ENCODE measurements at places on chromosomes 7 and 10.

DNA sequence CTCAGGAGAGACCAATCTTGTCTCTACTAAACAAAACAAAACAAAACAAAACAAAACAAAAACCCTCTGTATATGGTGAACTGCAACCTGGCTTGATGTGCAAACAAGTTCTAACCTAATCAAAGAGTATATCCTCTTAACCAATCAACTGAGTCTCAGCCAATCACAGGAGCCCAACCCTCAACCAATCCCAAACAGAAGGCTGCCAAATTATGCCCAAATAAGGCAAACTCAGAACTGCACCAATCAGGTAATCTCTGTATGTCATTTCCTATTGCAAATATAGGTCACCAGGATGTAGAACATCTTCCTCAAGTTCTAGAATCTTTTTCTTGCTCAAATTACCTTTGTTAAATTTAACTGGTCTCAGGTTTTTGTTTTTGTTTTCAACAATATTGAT lies 5.2 kb downstream of the FAM133B start:
- no peak for DNase-seq

GRCh38 chr10:46538155-46538554 lies 18.3 kb downstream of the GPRIN2 start:
- DNase-seq = no peak

GRCh38 chr7:4939971-4940728 lies 18.8 kb downstream of the MMD2 start:
- no peak for DNase-seq

GRCh38 chr7:135386181-135386580 lies 123.7 kb downstream of the CNOT4 start:
- no peak for DNase-seq

DNA sequence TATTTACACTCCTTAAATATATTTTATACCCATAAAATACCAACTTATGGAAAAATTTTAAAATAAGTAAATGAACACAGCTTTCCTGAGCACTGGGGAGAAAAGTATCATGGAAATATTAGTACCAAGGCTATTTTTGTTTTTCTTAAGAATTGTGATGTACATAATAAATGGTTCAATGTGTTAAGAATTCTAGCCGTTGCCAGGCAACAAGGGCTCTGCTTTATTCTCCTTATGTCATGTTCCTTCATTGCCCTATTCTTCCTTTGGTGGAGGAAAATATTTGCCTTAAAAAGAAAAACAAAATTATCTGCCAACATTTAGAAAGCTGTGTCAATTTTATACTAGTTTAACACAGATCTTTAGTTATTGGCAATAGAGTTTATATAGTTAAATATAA lies 2.6 kb upstream of the ZPBP start:
- DNase-seq = no peak

DNA sequence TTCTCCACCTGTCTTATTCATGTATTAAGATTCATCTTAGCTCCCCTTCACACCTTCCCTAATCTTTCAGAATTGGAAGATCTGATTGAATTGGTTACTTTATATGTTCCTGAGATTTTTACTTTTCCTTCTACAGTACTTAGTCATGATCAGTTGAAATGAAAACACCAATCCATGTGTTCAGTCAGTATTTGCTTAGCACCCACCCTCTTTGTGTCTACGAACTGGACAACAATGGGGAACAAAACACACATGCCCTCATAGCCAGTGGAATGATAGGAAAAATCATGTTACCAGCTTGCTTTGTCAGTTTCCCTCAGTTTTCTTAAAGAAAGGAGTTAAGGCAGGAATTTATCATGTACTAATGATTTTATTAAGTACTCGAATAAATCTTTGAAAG lies 2.0 kb downstream of the MASTL start:
- DNase-seq = no peak

GRCh38 chr7:128030654-128031611 lies at the start of gene LRRC4:
Gene LRRC4, minus strand, starts transcription at chr7:128031437. Its CDS starts 797 bp downstream, at chr7:128030640.
- DNase-seq = no peak

DNA sequence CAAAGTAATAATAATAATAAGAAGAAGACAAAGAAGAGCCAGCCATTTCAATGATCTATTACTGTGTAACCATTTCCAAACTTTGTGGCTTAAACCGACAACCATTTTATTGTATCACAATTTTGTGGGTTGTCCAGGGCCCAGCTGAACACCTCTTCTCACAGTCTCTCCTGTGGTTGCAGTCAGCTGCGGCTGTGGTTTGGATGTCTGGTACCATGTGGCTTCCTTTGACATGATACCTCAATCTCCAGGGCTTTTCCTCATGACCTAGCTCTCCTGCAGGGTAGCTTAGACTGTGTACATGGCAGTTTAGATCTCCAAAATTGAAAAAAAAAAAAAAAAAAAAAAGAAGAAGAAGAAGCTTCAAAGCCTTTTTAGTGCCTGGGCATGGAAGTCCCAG lies 72.6 kb upstream of the NFKB2 start:
- DNase-seq = no peak

DNA sequence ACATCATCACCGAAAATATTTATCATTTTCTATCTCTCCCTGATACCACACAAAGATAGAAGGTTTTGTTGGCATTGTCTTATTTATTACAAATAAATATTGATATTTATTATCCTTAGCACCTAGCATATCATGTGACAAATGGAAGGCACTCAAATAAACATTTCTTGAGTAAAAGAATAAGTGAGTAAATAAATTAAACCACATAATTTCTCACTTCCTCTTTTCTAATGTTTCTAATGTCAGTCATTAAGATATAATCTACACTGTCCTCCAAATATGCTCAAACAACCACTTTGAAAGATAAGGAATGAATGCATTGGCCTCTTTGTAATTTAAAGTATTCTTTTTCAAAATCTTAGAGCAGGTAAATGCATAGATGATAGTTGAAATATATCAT lies 1027.8 kb upstream of the LRRTM3 start:
- DNase-seq = no peak
